DMS 273 treated with DMSO at 0.1 percent for 48 hours (cell line): ENCODE measurements at places on chromosomes 2 and 18.
A peak's percentile ranks its signal among the peaks of the same experiment; 100 is the strongest.

- peak; percentile 91 for DNase-seq
Observed at GRCh38 chr18:59957957-59958356, 58.2 kb downstream of the PMAIP1 start.

DNA sequence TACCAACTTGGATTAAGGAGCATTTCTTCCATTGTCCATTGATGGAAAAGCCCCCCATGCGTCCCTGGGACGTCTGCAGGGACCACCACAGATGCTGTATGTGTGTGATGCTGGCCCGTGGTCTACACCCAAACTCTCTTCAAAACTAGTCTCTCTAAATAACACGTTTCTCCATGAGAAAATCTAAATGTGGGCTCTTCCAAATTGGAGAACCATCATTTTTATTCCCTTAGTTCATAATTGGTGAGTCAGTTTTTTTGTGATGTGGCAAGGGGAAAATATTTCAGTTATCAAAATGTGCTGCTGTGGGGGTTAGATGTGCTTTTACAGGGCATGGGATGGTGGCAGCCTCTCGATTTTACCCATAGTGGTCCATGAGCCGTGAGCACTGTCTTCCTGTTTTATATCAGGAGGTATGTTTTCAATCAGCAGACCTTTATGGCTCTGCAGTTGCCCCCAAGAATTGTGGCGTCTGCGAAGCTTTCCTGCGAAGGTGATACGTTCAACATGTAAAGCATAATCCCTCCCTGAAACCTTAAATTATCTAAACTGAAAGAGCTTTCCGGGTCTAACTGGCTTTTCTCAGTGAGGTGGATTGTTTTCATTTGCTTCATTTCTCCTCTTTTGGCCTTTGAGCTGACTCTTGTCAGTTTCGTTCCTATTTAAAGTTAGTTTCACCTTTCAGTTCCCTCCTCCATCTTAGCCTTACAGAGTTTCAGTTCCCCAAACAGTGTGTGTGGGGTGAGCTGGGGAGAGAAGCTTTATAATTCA is 78.4 kb downstream of the SETBP1 start:
- DNase-seq: no peak

GRCh38 chr2:223697316-223697891 is 95.2 kb upstream of the SCG2 start:
- no peak for DNase-seq

- no peak for DNase-seq
Observed at GRCh38 chr2:2683606-2684224, 352.6 kb upstream of the MYT1L start.

DNA sequence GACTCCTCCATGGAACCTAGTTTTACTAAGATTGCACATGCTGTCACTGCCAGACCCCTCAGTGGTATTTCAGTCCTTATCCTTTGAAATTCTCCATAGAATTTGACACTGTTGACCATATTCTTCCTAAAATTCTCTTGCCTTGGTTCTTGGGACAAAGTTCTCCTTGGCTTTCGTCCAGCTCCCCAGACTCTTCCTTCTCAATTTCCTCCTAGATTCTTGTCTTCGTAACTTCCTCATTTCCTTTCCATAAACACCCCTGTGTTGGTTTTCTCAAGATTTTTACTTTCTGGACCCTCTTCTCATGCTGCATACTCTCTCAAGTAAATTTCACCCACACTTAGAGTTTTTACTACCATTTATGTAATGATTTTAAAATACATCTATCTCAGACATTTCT is 96.6 kb upstream of the TWSG1 start:
- no peak for DNase-seq

GRCh38 chr2:66852953-66853352 is 418.0 kb downstream of the MEIS1 start:
- no peak for DNase-seq

GRCh38 chr18:22609642-22610041 is 191.9 kb upstream of the CTAGE1 start:
- DNase-seq: no peak

GRCh38 chr18:22674272-22674671 is 256.6 kb upstream of the CTAGE1 start:
- DNase-seq: no peak

DNA sequence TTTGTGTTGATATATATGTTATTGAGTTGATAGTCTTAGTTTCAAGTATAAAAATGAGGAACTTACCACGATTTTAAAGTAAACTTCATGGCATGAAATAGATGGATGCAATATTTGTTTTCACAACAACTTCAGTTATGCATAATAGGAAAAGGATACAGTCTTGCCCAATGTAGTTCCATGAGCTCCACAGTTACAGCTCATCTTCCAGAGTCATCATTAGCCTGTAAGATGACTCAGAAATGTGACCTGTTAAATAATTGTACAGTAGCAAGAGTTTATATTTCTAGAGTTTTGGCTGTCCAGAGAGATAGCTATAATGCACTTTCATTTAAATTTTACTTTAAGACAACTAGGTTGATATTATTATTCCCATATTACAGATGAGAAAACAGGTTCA is 80.9 kb upstream of the ARHGAP28 start:
- no peak for DNase-seq

GRCh38 chr2:225270053-225270452 is 129.5 kb upstream of the NYAP2 start:
- DNase-seq: no peak

- no peak for DNase-seq
Observed at GRCh38 chr2:236782938-236783337, 213.3 kb downstream of the ACKR3 start.

DNA sequence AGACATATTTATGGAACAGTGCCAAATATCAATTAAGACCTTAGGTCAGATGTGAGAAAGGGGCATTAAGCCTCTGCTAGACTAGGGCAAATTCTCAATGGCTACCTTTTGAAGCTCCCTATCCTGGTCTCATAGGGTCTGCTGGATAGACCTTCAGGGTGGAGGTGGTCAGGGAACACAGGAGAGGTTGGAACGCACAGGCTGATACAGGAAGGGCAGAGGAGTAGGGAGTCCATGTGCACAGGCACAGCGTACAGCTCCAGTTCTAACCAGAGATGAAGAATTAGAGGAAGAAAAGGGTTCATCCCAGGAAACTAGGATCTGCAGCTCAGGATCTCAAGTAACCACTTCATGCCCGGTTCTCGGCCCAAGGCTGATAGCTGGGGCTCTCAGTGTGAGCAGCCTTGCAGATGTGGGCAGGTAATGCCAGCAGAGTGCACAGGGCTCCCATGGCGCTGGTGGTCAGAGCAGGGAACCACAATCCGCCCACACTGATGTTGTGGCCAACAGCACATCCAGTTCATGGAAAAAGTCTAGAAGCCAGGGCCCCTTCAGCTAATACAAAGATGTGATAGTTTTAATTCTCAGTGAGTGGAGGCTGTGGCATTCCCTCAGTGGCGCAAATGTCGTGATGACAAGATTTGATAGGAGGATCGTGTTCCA is 3.4 kb upstream of the EVA1A start:
- DNase-seq: no peak

- DNase-seq: no peak
Observed at GRCh38 chr2:1569879-1570450, 156.7 kb downstream of the TPO start.

DNA sequence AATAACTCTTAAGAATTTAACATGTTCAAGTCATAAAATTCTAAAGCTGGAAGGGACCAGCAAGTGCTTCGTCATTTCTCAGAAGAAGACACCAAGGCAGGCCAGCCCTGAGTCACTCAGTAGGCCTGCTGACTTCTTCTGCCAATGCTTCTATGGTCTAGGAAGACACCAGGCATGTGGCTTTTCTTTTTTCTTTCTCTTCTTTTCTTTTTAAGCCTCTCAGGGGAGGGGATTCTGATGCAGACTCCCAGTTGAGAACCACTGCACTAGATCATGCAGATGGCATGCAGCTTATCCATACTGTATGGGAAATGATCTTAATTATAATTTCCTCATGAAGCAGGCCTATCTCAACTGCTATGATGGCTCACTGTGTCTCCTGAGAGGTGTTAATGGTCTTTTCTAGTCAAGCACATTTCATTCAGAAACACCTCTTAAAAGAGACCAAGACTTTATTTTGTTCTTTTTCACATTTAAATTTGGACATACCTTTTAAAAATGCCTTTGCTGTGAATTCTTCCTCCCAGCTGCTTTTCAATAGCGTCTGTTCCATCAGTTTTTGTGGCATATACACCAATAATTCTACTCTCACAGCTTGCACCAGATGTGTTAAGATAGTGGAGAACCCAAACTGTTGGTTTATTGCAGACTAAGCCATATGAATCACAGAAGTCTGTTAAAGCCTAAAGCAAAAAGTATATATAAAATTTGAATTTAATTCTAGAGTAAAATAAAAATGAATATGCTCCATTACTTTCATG is 11.3 kb downstream of the KCTD18 start:
- DNase-seq: no peak

GRCh38 chr2:112147382-112148168 is 9.4 kb downstream of the FBLN7 start:
- DNase-seq: no peak

GRCh38 chr2:176535467-176536113 is 266.3 kb downstream of the MTX2 start:
- DNase-seq: no peak

- no peak for DNase-seq
Observed at GRCh38 chr18:60389314-60389713, 16.7 kb upstream of the MC4R start.

DNA sequence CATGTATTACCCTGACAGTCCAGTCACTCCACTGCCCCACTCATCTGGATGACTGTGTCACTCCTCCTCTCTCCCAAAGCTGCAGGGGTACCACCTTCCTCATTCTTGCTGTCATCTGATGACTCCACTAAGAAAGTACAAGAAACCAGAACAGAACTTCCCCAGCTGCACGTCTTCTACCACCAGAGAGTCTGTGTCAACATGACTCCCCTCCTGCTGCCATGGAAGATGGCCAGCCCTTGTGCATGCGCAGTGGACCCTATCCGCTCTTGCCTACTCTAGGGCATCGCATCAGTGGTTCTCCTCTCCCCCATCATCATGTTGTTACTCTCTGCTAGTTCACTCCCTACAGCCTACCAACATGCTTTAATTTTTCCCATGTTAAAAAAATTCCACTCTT is 14.5 kb upstream of the ST8SIA3 start:
- DNase-seq: no peak

DNA sequence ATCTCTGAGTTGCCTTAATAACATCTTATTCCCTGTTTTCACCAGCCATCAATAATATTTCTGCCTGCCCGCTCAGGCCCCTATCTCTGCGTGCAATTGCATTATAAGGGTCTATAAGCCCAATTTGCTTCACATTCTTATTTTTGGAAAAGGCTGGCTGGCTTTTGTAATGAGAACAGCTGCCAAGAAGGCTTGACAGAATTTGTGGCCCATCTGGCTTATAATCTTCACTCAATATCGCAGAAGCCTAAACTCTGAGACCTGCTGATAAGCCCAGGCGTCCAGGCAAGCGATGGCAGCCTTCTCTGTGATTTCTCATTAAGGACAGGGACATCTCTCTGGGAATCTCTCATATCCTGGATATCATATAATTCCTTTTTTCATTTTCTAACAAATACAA is 1618.6 kb upstream of the CELF4 start:
- peak; percentile 24 for DNase-seq

GRCh38 chr2:219179601-219180465 is 1.8 kb downstream of the RETREG2 start:
- DNase-seq: no peak

- DNase-seq: no peak
Observed at GRCh38 chr18:21911551-21911950, 171.0 kb downstream of the MIB1 start.

- DNase-seq: no peak
Observed at GRCh38 chr18:41324934-41325333, 630.1 kb upstream of the PIK3C3 start.

- DNase-seq: no peak
Observed at GRCh38 chr18:48408727-48409590, at the start of gene ZBTB7C. Gene ZBTB7C (minus strand): TSS chr18:48409383.

GRCh38 chr2:160156100-160156499 is 44.0 kb downstream of the ITGB6 start:
- no peak for DNase-seq

GRCh38 chr2:72862239-72862988 is 24.8 kb upstream of the SPR start:
- peak; percentile 65 for DNase-seq

DNA sequence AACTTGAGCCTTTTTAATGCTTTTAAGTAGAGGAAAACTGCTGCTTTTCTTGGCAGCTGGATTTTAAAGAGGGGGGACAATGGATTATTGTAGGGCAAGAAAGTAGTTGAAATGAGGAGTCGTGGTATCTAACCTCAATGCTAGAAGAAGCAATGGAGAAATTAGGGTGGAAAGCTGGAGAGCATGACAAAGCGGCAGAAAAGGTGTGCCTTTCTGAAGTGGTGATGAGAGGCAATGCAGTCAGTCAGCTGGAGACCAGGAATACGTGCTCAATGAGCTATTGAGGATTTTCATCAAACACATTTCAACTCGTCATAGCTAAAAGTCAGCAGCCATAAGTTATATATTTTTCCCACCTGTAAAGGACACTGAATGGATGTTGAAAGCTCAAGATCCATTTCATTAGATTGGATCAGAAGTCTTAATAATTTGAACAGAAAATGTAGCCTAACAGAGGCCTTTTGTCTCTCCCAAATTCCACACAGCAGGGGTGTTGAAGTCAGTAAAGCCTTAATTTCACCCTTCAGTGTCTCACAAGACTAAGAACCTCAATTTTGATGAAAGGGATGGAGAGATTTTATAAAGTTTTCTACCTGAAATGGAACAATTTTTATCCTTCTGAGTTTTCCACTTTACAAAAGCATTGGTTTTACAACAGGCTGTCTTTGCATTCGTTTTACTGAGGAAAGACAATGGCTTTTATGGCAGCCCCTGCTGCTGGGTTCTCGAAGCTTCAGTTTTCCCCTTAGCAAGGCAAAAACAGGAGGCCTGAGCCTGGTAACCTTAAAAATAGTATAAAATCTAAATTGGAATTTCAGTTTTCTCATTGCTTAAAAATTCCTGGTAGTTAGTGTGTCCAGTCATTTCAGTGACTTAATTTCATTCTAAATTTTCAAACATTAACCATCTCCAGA is 131.1 kb downstream of the CCDC102B start:
- DNase-seq: no peak

DNA sequence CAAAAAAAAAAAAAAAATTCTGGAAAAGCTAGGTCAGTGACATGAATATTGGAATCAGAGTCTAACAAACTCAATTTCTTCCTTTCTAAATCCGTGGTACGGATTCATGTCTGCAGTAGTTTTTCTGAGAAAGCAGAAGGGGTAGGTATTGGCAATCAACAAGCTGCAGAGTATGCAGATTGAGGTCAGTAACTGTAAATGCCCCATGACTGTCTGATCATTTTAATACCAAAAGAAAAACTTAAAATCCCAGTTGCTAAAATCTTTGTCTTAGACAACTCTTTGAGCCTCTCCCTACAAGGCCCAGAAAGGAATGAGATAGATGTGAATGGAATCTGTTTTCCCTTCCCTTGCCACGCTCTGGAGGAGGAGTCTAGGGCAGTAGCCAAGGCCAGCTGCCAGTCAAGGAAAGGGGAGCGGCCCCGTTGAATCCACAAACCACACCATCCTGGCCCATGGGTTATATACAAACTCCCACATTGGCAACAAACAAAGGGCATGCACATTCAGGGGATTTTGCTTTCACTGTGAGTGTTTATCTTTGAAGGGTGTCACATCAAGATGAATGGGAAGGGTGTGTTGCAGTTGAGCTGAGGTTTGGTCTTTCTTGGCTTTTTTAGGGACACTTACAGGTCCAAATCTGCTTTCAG is 6.1 kb upstream of the CASP8 start:
- no peak for DNase-seq
